SK-N-SH (cell line): ENCODE measurements at places on chromosomes 6 and 20.

GRCh38 chr6:99819853-99820252 lies 174.2 kb downstream of the MCHR2 start:
- no peak for DNase-seq

DNA sequence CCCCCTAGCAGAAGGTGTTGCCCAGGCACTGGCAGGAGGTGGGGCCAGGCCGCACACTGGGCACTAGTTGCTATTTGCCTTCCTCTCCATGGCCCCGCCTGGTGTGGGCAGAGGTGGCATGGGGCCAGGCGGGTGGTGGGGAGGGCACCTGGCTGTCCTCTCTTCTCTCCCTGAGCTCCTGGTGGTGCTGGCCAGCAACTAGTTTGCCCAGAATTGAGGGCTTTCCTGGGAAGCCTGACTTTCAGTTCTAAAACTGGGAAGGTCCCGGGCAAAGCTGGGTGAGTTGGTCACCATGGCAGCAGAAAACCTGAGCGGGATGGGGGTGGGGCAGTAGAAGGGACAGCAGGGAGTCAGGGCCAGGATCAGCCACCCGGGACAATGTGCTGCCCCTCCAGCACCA lies 48.2 kb downstream of the RBM38 start:
- no peak for DNase-seq

DNA sequence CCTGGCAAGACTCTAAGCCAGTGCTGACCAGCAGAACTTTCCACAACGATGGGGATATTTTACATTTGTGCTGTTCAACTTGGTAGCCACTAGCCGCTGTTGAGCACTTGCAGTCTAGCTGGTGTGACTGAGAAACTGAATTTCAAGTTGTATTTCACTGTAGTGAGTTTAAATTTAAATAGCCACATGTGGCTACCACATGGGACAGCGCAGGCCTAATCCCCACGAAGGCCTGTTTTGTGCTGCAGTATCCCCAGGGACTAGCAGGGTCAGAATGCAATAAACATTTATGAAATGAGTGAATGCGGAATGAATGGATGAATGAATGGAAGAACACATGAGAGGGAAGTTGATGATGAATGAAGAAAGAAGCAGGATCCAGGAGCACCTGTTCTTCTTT lies 115.8 kb downstream of the TRERF1 start:
- DNase-seq = no peak

GRCh38 chr6:113556775-113557174 lies 300.4 kb upstream of the MARCKS start:
- no peak for DNase-seq

GRCh38 chr6:105270511-105270910 lies 90.7 kb upstream of the POPDC3 start:
- DNase-seq = no peak

DNA sequence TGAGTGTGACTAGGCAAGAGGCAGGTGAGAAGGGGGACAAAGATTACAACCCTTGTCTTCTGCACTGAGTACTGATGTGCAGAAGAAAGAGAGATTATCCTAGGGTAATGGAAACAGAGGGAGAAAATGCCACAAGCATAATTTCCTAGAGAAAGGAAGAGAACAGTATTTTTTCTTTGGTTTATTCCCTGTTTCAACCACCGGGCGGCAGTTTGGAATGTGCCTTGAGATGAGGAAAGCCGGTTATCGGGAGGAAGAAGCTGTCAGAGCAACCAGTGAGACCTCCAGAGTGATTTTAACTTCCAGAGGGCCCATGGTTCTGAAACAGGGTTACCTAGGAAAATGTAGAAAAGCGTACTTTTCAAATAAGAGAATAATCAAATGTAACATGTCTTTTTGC lies 121.4 kb downstream of the REV3L start:
- peak; percentile 46 for DNase-seq

GRCh38 chr6:36779227-36779626 lies 60.0 kb downstream of the CPNE5 start:
- DNase-seq = no peak

GRCh38 chr6:50147371-50147770 lies 97.6 kb upstream of the DEFB112 start:
- no peak for DNase-seq

- DNase-seq = no peak
Observed at GRCh38 chr6:148313488-148313887, 29.1 kb upstream of the SASH1 start.

GRCh38 chr6:90272895-90273294 lies 23.7 kb downstream of the BACH2 start:
- no peak for DNase-seq

DNA sequence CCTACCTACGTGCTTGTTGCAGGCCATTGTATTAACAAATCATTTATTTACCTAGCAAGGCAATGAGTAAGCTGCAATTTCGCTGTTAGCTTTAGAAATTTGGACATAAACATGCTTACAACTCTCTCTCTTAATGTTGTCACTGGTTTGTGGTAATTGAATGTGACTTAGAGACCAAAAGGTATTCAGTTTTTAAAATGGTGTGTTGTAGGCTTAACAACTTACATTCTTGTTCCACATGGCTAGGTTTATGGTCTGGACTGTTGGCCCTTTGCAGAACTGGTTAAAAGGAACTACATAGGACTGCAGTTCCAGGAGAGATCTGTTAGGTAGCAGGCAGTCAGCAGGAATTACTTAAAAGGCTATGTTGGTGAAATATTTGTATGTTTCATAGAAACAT lies 10.3 kb upstream of the CTAGE9 start:
- no peak for DNase-seq

DNA sequence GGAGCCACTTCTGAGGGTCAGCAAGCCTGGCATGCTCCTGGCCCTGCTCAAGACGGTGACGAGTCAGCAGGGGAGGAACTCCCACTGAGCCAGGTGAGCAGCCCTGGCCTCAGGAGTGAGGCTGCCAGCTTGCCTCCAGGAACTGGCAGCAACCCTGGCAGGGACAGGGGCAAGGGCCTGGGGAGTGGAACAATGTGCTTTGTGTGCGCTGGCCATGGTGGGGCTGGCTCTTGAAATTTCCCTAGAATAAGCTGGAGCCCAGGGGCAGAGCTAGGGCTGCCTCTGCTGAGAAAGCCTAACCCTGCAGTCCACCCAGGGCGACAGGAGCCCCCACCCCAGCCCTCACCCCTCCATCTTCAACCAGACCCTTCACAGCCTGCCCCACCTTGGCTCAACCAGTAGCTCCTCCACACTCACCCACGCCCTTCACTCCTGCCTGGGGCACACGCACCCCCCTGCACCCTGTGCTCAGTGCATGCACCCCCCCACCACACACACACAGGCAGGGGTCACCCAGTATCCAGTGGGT lies 88.0 kb downstream of the MRPL14 start:
- DNase-seq = no peak

- DNase-seq = no peak
Observed at GRCh38 chr6:89398762-89399525, 13.1 kb downstream of the RRAGD start.

- no peak for DNase-seq
Observed at GRCh38 chr6:149035766-149036165, 281.7 kb upstream of the TAB2 start.

GRCh38 chr6:148389086-148389485 lies 46.4 kb downstream of the SASH1 start:
- no peak for DNase-seq

GRCh38 chr6:166905505-166906134 lies 50.7 kb downstream of the RNASET2 start:
- no peak for DNase-seq

- DNase-seq = no peak
Observed at GRCh38 chr6:108132863-108133262, 33.0 kb upstream of the NR2E1 start.

DNA sequence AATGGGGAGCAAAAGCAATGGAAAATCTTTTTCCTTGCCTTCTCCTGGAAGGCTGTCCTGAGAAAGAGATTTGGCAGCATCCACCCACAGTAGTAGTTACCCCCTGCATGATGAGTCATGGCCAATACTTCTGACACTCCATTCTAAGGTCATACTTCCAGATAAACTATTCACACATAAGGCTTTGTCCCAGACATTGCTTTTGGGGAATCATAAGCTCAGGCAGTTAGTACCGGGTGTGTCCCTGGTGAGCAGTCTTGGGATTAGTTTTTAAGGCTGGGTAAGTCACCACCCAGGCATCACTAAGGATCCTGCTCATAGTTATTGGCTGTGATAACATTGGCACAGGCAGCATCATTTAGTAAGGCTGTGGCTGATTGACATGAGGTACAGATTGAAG lies 160.6 kb upstream of the GGTLC1 start:
- no peak for DNase-seq

GRCh38 chr6:148105695-148106094 lies 236.9 kb upstream of the SASH1 start:
- no peak for DNase-seq

DNA sequence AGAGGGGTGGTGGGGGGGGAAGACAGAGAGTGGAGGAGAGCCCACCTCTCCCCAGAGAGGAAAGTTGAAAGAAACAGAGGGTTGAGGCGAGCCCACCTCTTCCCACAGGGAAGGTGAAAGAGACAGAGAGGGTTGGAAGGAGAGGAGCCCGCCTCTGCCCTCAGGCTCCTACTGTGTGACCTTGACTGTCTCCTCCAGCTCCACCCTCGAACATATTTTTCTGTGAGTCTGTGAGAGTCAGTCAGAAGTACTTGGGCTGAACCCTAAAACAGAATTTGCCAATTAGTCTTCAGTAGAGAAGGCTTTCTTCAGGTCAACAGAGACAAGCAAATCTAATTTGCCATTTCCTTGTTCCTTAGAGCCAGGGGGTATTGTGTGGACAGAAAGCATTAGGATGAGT lies 153.7 kb upstream of the SNX9 start:
- no peak for DNase-seq

DNA sequence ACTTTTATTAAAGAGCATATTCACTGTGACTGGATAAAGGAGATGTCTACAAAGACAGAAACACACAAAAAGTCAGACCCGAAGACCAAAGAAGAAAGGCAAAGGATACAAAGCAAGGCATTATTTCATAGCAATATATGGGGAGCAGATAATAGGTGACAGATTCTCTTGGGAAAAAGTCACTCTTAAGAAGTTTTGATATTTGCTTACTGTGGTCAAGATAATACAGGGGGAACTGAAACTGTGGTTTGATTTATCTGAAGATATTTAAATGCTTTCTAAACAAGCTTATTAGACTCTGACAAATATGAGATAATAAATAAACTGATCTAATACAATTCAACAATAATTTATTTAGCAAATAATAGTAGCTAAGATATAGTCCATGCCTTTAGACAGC lies 14.7 kb downstream of the CYP39A1 start:
- DNase-seq = no peak

DNA sequence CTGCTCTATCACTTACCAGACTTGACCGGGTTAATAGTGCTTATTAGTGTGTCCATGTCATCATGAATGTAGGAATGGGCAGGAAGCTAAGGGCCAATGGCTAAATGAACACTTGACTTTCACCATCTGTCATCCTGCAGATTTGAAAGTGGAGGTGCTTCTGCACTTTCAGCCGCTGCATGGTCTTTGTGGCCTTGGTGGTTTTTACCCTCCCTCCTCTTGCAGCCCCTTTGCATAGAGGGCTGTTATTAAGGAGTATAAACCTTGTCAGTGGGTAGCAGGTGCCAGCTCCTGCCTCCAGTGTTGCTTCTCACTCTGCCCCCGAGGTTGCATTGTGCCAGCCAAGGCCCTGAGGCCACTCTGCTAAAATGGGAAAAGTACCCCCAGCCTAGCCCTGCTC lies 122.2 kb upstream of the TNFAIP3 start:
- DNase-seq = no peak

- DNase-seq = no peak
Observed at GRCh38 chr6:54655162-54655561, 191.4 kb upstream of the FAM83B start.

GRCh38 chr20:45890077-45890984 lies 677 bp downstream of the NEURL2 start:
- DNase-seq = peak; percentile 91

DNA sequence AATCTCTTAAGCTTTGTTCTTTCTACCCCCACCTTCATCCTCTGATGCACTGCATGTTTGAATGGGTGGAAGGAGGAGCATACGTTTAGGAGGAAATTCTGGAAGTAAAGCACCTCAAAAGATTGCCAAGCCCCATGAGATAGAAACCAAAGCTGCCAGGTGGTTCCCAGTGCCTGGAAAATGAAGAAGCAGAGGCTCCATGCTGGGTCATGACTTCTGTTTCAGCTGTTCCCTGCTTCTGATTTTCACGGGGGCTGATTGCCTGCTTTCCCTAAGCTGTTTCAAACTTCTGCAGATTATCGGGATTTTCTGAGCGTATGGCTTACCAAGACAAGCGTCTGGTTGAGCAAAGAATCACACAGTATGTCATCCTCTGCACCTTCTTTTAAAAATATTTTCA lies 87.5 kb upstream of the SYNDIG1 start:
- DNase-seq = no peak

- peak; percentile 36 for DNase-seq
Observed at GRCh38 chr6:169445227-169445626, 191.6 kb upstream of the THBS2 start.
